ENCODE measurements at places on chromosomes 6 and 20. TPM values are rescaled to one million over a fixed set of nuclear protein-coding genes. Genes with fewer than 3 reads are reported as not detected.

GRCh38 chr6:130148181-130148580 lies 74.6 kb downstream of the SAMD3 start:
- DNase-seq = no peak

GRCh38 chr20:32155017-32155981 lies 45.8 kb downstream of the TM9SF4 start:
- peak; percentile 42 for DNase-seq

DNA sequence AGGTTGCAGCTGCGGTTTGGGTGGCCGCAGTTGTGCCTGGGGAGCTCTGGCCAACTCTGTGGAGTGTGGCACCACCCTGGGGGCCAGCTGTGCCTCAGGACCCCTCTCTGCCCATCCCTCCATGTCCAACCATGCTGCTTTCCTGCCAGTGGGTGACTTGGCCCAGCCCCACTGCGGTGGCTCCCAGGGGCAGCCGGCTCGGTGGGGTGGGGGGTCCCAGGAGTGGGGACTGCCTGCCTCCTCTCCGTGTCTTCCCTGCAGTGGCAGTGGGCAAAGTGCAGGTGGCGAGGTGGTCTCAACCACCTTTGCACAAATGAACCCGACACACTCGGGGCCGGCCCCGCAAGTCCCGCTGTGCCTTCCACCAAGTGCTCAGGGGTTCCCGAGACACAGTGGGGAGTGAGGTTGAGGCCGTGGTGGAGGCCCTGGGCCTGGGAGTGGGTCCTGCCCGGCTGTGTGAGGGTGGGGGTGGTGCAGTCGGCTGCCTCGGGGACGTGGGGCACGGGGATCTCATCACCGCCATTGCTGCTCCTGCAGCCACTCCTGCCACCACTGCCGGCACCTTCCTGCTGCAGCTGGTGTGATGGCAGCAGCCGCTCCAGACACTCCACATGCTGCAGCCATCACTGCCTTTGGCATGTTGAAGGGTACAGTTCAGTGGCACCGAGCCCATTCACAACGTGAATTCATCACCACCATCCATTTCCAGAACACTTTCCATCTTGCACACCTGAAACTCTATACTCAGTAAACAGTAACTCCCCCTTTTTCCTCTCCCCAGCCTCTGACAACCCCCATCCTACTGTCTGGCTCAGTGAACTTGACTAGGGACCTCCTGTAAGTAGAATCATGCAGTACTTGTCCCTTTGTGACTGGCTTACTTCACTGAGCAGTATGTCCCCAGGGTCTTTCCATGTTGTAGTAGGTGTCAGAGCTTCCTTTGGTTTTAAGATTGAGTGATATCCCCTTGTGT lies 10.7 kb upstream of the SLCO4A1 start:
- DNase-seq = no peak

GRCh38 chr20:14214046-14214445 lies 123.4 kb downstream of the FLRT3 start:
- DNase-seq = no peak

The SPEF1 gene
- 0.36 TPM for total RNA-seq

GRCh38 chr6:162156146-162156545 lies 571.4 kb downstream of the PRKN start:
- DNase-seq = no peak

The TRIM40 gene
- not detected for total RNA-seq

DNA sequence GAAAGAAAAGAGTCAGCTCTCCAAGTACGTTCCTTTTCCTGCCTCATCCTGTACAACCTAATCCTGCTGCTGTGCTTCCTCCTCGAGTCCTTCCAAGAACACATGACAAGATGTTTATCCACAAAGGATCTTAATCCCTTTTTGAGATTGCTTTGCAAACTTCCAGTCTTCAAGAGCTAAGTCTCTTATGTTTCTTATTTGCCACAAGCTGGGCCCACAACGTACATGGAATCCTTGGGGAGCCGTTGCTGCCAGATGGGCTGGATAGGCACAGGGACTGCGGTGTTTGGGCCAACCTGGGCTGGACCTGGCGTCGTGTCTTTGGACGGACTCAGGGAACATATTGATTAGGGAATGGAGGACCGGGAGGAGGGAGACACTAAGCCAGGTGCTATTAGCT lies 79.7 kb upstream of the AFDN start:
- no peak for DNase-seq

DNA sequence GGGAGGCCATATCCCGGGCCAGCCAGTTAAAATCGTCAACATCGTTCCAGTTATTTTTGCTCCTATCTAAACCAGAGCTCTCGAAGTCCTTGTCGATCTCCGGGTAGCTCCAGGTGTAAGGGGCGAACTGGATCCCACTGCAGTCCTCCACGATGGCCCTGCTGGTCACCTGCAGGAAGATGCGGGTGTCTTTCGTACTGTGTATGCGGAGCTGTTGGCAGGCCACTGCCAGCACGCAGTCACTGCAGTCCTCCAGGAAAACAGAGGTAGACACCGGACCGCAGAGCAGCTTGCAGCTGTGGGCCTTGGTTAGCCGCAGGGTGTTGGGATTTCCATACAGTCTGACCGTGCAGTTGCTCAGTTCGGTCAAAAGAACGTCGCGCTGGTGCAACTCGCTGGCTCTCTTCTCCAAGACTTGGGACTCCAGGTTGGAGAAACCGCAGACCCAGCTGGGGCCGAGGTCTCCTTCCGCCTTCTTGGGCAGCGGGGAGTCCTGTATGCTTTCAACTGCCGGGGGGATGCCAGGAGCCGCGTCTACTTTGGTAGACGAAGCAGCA lies 742 bp downstream of the TBCC start:
- DNase-seq = no peak

DNA sequence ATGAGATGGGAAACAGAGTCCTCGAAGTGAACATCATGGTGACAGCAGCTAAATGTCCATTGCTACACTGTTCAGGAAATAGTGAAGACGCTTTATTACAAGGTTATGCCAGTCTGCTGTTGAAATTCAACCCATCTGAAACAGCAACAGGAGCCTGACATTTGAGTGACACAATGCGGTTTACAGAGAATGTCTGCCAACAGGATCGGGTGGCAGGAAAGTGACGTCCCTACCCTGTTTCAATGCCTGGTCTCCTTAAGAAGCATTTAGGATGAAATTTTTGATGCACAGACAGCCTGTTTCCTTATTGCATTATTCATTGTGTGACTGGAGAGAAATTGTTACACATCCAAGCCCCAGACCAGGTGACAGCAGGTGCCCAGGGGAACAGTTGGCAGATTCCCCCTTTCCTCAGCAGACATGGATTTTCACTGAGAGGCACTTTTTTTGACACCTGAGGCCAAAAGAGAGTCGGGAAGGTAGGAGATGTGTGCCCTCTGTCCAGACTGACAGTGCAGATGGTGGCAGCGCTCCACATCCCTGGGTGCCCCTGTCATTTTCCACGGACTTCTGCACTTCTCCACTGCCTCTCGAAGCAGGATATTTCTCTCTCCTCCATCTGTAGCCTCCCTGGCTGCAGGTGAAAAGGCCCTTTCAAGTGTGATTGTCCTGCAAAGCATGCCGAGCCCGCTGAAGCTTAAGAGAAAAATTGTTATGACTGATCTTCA lies 87.9 kb downstream of the BFSP1 start:
- no peak for DNase-seq

The HEY2 gene
- not detected for total RNA-seq

GRCh38 chr6:82370788-82371187 lies 7.2 kb downstream of the TPBG start:
- no peak for DNase-seq

The YTHDF1 gene
- total RNA-seq = 36.6 TPM

The GCNT2 gene
- total RNA-seq = 0.19 TPM

The CTAGE9 gene
- not detected for total RNA-seq

The ILRUN gene
- total RNA-seq = 67.4 TPM

The RAD21L1 gene
- 0.48 TPM for total RNA-seq

DNA sequence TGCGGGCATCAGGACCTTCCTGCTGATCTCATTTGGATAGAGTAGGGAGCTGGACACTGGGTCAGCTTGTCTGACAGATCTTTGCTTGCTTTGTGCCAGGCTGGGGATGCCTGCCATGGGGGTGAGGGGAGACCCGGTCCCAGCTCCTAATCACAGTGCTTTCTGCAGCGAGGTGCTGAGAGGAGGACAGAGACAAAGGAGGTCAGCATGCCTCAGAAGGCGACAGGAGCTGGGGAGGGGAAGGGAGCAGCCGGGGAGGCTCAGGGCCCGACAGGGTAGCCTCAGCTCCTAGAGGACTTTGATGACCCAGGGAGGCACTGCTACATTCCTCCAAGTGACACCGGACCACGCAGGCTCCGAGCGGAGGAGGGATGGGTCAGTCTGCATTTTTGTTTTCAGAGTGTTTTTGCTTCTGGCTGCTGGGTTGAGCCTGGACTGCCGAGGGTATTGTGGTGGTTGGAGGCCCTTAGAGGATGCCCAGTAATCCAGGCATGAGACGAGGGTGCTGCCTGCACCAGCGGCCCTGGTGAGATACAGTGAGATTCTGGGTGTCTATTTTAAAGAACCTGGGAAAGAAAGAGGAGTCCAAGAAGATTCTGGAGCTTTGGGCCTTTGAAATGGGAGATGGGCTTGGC lies 7.8 kb downstream of the RBM38 start:
- DNase-seq = no peak

The MCHR2 gene
- total RNA-seq = not detected

DNA sequence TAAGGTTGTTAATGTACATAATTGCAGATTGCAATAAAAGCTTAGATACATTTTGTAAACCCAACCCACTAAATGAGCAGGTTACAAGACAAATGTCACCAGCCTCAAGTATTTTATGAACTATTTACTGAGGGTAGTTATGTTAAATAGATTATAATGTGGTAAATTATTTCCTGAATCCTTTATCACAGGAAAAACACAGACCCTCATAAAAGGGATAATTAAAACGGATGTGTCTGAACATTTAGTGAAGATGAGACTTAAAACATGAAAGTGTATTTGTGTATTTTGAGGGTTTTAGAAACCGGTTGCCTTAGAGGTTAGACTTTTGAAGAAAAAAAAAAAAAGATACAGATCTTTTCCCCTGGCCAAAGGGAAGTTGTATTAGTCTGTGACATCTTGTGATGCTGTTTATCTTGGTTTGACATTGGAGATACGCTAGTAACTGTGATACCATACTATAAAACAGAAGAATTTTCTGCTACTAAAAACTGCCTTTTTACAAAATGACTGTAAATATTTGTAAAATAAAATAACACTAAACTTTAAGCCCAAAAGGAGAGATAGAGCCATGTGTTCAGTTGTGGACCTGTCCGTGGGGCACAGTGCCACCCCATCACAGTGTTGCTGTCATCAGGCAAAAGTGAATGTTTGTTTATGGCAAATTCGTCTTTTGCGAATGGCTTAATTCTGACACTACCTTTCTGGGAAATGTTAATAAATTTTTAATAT lies 9.7 kb downstream of the DYNLT1 start:
- DNase-seq = no peak

All from HFFc6 (cell line).